ENCODE measurements at places on chromosomes 2 and 18. TPM values are rescaled to one million over a fixed set of nuclear protein-coding genes. Genes with fewer than 3 reads are reported as not detected.

Gene FEV
- 12.6 TPM for total RNA-seq

Gene G6PC2
- total RNA-seq: not detected

Gene IL37
- not detected for total RNA-seq

Gene POTEC
- not detected for total RNA-seq

Gene FBXO48
- total RNA-seq: 2.0 TPM

Gene CPLX4
- total RNA-seq: not detected

Gene PHOSPHO2
- 6.9 TPM for total RNA-seq

Gene FBXO36
- total RNA-seq: 5.0 TPM

Gene ALK
- total RNA-seq: 14.7 TPM

Gene NCKAP5
- total RNA-seq: 33.1 TPM
